Aorta (tissue), 5 donors: ENCODE measurements at places on chromosomes 11 and 22.

- DNase-seq: peak; percentile 47
These were observed 1.7 kb downstream of the IFITM1 start for GRCh38 chr11:315516-315994.

DNA sequence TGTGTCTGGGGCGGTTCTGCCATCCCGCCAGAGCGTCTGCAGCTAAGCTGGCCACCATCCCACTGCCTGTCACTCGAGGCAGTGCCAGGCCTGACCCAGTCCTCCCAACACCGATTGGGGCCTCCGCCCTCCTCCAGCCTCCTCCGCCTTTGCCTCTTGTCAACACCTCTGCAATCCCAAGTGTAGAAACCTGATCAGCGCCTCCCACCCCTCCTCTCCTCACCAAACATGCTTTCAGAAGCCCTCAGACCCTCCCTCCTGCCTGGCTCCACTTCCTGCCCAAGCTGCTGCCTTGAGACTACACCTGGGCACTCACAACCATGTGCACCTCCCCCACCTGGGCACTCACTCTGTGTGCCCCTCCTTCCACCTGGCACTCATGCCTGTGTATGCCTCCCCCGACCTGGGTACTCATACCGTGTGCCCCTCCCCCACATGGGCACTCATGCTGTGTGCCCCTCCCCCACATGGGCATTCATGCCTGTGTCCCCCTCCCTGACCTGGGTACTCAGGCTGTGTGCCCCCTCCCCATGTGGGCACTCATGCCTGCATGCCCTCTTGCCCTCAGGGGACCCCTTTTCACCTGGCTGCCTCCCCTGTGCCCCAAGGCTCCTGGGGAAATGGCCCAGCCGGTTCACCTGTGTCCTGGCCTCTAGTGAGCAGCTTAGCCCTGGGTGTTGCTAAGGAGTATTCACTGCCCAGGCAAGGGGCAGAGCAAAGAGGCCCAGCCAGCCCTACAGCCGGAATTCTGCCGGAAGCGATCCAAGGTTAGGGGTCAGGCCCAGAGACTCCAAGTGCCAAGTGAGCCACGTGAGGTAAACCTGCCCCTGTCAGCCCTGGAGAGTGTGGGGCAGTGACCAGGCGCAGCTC, 5.5 kb upstream of the IFITM10 start:
- no peak for DNase-seq

GRCh38 chr11:124915541-124916369, 3.3 kb upstream of the HEPN1 start:
- no peak for DNase-seq

DNA sequence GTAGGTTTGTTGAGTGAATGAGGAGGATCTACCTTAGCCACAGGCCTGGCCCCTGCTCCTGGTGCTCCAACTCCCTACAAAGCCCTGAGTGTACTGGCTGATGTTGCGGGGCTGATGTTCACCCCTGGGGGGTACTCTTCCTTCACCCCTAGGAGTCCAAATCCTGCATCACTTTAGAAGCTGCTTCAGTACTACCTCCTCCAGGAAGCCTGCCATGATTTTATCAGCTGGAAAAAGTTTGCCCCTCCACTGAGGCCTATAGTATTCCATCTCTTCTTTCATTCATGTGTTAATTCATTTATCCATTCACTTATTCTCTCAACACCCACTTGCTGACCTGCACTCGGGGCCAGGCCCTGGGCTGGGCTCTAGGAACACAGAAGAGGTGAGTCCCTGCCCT, 7.8 kb downstream of the SHISAL1 start:
- DNase-seq: no peak

DNA sequence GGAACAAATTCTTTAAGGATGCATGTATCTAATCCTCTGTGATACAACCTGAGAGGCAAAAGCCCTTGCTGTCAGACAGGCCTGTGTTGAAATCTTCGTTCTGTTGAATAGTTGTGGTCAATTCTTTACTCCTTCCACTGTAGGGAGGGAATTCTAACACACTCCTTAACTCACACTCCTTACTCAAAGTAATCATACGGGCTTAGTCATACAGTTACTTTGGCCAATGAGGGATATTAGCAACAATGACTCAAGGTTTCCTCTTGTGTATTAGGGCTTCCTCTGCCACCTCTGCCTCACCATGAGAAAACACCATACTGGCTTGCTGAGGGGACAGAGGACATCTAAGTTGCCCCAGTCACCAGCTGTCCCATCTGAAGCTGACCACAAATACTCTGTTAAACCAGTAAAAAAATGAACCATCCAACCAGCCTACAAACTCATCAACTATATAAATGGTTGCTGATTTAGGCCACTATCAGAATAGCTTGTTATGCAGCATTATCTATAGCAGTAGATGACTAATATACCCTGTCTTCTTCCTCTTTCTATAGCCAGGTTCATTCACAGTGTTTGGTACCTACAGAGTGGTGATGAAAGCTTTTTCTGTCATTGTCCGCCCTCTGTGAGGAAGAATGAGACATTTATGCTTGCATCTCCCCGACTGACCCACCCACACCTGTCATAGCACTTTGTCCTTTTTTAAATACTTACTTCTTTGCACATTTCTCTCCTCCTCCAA, 322.8 kb upstream of the SYN3 start:
- DNase-seq: no peak

DNA sequence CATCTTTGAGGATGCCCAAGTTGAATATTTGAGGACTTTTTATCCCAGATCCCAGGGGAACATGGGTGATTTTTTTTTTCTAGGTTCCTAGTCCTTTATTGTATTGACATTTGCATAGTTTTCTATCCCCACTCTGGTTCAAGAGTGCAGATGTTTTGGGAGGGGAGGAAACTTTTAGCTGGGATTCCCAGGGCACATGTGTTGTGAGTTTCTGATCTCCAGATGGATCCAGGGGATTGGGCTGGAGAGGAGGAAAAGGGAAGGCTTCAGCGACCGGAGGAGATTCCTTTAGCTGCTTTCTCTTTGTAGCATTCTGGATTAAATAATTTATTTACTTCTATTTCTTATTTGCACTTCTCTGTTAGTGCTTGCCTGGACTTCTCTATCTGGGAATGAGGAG, 14.7 kb upstream of the SORL1-AS1 start:
- DNase-seq: no peak

- no peak for DNase-seq
These were observed 54.1 kb upstream of the TCF20 start for GRCh38 chr22:42324566-42324965.

DNA sequence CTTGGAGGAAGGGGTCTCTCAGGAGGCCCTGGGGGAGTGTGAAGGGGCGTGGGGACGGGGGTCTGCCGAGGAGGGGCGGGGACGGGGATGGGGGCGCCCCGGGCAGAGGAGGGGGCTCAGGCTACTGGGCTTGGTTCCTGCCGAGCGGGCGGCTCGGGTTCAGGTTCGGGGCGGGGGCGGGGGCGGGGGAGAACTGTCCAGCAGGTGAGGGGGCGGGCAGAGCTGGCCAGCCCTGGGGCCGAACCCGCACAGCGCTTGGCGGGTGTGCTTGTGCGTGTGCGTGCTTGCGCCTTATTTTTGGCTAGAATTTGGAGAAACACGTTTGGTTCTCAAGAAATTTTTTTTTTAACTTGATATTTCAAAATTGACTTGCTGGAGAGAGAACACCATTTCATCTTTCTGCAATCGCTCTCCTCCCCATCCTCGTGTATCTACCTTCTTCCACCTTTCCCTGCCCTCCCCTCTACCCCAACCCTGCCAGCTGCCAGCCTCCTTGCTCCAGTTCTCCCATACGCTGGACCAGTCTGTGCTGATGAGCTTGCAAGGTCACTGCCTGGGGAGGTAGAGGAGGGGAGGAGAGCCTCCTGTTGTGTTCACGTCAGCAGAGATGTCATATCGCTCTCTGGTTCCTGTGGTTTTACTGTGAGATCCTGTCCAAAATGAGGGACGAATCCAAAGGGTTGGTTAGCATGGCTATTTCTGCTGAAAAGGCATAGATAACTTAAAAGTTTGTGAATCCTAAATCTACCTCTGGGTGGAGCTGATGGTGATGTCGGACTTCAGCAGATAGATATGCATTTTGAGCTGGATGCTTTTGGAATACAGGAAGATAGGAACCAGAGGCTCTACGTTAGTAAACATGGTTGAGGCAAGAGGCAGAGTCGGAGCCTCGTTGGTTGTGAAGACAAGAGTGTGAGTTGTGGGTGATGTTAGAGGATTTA, 668 bp downstream of the MADD start:
- peak; percentile 69 for DNase-seq

GRCh38 chr11:19919050-19919561, 206.5 kb downstream of the NAV2 start:
- DNase-seq: peak; percentile 84

DNA sequence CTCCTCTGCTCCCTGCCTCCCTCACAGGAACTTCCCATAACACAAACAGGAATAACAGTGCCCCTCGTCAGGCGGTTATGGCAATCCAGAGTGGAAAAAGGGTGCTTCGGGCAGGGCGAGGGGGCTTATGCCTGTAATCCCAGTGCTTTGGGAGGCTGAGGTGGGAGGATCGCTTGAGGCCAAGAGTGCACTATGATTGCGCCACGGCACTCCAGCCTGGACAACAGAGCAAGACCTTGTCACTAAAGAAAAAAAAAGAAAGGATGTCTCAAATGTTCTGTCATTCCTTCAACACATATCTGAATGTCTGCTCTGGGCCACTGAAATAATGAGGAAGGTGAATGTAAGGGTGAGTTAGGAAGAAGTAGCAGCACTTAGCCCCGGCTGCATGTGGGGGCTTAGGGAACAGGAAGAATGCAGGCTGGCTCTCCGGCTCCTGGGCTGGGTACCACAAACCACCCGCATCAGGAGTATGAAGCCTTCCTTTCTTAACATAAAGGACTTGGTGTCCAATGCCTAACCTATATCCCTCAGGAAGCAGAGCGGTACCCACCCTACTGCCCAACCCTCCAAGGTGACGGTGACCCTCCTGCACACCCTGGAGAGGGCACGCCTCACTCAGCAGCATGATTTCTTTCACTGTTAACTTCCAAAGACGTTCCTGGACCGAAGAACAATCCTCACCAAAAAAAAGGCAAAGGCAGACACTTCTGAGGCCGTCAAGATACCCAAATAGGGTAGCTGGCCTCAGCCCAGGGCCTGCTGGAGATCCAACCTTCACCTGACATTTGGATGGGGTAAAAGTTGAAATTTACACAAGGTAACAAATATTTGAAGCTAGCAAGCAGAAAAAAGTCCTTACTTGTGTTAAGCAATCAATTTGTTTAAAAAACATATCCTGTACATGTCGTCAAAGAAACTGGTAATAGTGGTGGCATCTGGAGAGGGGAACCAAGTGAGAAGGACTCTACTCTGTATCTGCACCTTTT, 3.8 kb downstream of the CPT1A start:
- no peak for DNase-seq

- DNase-seq: no peak
These were observed 7.9 kb upstream of the RGL4 start for GRCh38 chr22:23682827-23683355.

GRCh38 chr11:18472587-18472986, 16.9 kb downstream of the LDHAL6A start:
- no peak for DNase-seq

GRCh38 chr11:69351460-69351859, 57.5 kb downstream of the MYEOV start:
- no peak for DNase-seq

DNA sequence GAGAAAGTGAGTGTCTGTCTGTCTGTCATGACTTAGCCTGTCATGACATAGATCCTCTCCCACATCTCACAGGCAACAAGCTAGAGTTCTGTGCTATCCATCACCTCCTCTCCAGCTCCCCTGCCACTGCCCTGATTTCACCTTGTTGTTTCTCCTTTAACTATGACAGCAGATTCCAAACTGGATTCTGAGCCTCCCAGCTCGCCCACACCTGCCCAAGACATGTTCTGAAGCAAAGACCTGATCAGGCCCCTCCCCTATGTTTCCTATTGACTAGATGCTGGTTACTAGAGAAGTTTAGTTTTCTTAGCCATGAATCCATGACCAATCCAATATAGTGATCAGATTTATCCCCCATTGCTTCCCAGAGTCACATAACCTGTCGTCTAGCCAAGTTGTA, 15.4 kb downstream of the PRSS23 start:
- no peak for DNase-seq

DNA sequence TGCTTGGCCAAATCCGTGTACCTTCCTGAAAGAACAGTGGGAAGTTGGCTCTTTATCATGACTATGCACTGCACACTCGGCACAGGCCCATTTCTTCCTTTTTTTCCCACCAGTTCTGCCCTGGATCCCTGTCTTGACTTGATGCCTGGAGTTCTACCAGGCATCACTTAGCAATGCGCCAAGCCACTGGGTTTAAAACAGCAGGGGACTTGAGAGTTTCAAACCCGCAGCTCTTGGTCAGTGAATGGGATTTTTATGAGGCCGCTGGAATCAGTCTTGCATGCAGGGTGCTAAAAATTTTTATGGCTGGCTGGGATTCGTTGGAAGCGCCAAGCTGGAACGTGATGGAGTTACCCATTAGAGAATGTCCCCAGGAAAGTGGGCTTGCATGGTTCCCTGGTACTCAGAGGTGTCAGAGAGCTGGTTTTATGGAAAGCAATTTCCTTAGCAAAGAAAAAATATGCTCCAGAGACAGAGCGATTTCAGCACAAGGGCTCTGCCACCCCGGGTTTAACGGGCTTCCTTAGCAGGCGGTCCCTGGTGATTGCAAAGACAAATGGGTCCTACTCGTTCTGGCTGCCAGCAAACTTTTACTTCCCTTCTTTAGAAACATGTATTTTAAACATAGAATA, 432.9 kb downstream of the TENM4 start:
- no peak for DNase-seq

DNA sequence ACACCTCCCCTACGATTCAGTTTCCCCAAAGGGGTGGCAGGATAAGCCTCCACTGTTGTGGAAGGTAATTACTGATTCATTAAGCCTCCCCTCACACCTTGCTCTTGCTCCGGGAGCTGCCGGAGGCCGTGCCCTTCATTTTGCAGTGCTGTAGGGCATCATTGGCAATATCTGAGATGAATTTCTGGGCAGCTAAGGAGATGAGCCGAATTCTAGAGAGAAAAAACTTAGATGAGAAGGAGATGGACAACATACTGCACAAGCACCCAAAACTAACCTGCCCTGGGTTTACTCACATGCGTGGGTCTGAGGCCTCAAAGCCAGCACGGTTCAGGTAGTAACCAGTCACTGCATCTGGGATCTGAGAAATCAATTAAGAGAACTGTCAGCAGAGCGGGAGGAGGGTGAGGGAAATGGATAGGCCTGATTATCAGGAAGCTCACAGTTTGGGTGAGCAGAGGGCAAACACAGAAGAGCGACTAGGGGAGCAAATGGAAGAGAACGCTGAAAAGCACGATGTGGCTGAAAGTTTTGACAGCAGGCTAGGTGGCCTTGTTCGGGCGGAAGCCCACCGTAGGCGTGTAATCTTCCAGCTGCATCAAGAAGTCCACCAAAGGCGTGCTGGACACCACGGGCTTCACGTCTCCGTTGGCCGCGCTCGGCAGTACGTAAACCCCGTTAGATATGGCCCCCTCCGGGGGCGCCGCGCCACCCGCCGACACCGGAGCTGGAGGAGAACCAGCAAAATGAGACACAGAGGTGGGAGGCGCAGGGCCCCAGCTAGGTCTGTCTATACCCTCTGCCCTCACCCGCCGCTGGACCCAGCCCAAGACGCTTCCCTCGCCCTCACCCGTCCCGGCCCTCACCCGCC, 689 bp downstream of the TAF10 start:
- DNase-seq: peak; percentile 80

GRCh38 chr11:134938212-134938611, 526.2 kb upstream of the B3GAT1 start:
- no peak for DNase-seq

- peak; percentile 84 for DNase-seq
These were observed 3.5 kb downstream of the OSM start for GRCh38 chr22:30262917-30263741.
